Vagina (tissue), 2 donors: ENCODE measurements at places on chromosomes 16 and 17. TPM values are rescaled to one million over a fixed set of nuclear protein-coding genes. Genes with fewer than 3 reads are reported as not detected.

GRCh38 chr17:49382556-49382955 is 20.5 kb upstream of the ZNF652 start:
- no peak for DNase-seq

DNA sequence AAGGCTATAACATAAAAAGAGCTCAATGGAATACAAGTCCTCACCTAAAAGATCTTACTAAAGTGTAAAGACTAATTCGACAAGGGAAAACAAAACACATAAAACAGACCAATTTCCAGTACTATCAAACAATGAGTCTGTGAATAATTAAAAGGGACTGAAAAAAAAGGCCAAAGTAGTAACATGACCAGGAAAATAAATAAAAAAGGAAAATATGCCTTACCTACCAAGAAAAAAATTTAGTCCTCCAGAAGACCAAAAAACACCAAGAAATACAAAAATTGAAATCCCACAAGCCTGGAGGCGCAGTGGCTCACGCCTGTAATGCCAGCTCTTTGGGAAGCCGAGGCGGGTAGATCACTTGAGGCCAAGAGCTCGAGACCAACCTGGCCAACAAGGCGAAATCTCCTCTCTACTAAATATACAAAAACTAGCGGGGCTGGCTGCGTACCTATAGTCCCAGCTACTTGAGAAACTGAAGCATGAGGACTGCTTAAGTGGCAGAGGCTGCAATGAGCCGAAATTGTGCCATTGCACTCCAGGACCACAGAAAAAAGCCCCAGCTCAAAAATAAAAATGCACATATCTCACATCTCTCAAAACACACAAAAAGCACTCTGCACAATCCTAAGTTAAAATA is 60.8 kb downstream of the TEX14 start:
- peak; percentile 89 for DNase-seq

GRCh38 chr17:81719410-81720266 is 7.6 kb downstream of the SLC25A10 start:
- no peak for DNase-seq

DNA sequence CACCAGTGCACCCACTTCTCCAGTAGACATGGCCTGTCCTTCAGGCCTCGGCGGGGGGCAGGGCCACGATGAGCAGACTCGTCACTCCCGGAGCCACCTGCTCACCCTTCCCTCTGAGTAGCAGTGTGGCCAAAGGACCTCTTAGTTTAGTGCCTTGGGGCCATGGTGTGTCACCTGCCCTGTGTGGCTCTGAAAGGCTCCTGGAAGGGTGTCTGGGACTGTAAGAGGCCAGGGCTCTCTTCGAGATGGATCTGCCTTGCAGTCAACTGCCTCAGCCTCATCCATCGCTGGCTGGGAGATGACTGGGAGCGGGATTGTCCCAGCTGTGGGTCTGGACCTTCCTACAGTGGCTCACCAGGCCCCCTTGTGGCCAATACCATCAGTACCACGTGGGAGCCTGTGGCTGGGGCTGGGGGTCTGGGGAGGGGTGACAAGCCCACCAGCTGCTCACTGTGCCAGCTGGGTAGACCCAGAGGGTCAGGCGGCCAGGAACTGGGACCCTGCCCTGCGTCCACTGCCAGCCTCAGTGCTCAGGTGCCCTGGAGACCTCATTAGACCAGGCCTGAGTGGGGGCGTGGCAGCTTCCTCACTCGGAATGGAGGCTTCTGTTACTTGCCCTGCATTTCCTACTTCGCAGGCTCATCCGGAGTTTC is 133.4 kb downstream of the OR1D5 start:
- DNase-seq = no peak

- no peak for DNase-seq
Observed at GRCh38 chr16:46898006-46898405, 13.8 kb downstream of the GPT2 start.

DNA sequence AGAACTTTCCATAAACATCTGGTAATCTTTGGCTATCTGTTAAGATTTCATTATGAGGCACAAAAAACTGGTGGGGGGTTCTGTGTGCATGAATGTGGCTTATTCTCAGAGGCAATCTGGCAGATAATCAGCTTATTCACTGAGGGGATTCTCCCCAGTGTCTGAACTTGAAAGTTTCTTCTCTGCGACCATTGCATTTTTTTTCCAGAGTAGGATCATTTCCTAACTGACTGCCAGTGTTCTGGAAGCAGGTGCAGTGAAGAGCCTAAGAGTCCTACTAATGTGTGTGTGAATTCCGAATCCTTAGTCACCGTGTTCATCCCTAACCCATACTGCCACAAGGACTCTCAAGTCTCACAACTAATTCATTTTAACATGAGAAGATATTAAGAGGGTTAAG is 64.9 kb upstream of the LRRC37A3 start:
- DNase-seq = peak; percentile 25

GRCh38 chr17:60747069-60747808 is 69.6 kb downstream of the BCAS3 start:
- no peak for DNase-seq

DNA sequence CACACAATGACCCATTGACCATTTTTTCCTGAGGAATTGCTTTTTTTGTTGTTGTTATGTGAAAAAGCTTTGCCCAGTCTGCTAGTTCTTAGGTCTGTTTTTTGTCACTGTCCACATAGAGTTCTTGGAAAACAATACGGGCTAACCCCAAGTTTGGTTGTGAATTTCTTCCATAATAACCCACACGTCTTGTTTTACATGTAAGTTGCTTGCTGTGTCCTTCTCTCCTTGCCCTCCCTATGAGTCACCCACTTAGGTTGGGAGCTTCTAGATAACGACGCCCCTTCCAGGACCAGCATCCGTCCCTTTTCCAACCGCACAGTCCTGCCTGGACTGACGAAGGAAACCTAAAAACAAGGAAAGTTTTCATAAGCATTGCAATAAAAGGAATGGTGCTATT is 175.3 kb upstream of the HS3ST3A1 start:
- DNase-seq = no peak

- no peak for DNase-seq
Observed at GRCh38 chr17:58865301-58865700, 109.6 kb downstream of the PPM1E start.

GRCh38 chr17:79789943-79790804 is 6.7 kb downstream of the CBX8 start:
- DNase-seq = no peak

GRCh38 chr16:85307552-85308364 is 195.5 kb upstream of the CIBAR2 start:
- DNase-seq = no peak

DNA sequence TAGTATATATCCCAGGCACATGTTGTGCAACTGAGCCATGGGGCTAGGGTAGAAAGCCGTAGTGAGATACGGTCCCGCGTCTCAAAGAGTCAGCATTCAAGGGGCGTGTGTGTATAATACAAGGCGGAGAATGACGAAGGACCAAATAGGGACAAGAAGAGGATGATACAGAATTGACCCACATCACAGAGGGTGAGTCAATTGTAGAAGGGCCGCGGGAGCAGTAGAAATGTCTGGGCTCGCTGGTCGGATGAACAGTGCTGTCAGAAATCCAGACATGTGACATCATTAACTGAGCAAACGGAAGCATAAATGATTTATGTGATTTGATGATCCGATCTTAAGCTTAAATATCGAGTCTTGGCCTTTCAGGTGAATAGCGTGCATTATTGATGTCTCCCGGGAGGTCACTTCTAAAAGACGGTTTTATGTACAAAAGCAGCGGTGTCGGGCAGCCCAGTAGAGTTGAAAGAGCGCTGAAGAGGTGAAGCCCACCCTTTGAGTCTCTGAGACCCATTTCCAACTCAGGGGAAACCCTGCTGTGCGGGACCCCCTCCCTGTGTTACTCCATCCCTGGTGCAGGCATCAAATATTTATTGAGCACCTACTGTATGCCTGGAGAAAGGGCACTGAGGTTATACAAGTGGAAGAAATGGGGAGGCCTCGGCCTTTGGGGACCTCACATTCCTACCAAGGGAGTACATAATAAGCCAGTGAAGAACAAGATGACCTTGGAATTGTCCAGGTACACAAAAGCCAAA is 45.1 kb downstream of the ATP2C2 start:
- no peak for DNase-seq

DNA sequence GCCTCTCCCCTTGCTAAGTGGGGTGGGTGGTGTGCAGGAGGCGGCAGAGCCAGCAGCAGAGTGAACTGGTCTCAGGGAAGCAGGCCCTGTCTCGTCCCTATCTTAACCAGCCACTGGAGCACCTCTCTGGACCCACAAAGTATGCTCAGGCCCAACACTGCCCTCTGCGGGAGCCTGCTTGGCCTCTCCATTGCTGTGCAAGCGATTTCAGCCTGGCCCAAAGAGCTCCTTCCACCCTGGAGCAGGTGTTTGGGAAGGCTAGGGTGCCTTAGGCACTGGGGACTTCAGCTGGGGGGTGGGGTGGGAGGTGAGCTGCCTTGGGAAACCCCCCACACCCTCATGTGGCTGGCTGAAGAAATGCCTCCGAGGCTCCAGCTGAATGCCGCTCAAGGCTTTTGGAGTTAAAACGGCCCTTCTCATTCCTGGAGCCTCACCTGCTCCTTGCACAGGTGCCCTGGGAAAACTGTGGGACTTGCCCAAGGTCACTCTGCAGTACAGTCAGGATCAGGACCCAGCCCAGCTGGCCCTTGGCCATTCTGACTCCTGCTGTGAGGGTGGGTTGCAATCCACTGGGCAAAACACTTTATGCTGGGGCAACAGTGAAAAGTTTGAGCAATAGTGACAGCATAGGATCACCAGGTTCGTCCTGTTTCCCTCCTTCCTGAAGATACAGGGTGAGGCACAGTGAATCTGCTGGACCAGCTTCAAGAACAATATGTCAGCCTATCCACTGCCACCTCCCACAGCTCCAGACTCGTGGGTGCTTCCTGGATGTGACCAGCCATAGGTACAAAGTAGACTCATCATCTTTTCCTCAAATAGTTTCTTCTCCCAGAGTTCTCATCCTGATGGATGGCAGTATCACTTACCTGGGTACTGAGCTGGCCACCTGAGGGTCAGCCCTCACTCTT is 5.9 kb upstream of the UBE2O start:
- DNase-seq = no peak

GRCh38 chr17:80950466-80951120 is 41.0 kb upstream of the CHMP6 start:
- no peak for DNase-seq

- DNase-seq = no peak
Observed at GRCh38 chr17:66829386-66829864, 5.5 kb upstream of the CACNG5 start.

DNA sequence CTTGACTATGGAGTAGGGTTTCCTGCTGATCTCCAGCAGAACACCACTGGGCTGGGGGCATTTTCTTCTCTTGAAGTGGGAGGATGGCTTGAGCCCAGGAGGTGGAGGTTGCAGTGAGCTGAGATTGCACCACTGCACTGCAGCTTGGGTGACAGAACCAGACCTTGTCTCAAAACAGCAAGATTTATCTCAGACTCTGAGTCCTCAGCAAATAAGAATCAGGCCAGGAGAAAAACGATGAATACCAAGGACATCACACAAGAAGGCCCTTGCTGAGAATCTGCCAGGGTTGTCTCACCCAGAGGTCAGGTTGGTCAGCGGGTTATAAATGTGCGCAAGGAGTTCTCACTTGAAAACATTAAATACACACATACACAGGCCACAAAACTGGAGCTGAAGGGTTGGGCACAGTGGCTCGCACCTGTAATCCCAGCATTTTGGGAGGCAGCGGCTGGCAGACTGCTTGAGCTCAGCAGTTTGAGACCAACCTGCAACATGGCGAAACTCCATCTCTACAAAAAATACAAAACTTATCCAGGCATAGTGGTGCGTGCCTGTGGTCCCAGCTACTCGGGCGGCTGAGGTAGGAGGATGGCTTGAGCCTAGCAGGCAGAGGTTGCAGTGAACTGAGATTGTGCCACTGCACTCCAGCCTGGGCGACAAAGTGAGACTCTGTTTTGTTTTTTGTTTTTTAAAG is 7.7 kb downstream of the MXRA7 start:
- no peak for DNase-seq

- no peak for DNase-seq
Observed at GRCh38 chr16:83972256-83973008, 4.4 kb downstream of the NECAB2 start.

- DNase-seq = no peak
Observed at GRCh38 chr17:77700165-77700881, 258.2 kb upstream of the TNRC6C start.

DNA sequence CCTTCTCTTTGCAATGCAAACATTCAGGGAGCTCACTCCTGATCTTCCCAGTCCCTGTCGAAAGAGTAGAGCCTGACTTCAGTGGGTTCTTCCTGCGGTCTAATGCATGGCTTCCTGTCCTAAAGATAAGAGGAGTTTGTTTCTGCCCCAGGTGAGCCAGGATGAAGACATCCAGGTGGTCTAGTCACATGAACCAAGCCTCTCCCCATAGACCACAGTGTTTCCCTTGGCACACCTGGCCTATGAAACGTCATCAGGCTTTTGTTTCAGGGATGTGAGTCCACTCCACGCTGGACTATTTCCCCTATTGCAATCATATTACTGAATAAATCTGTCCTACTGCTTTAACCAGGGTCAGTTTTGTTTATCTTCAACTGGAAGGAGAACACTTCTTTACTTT is 21.1 kb downstream of the CES1 start:
- DNase-seq = peak; percentile 90

DNA sequence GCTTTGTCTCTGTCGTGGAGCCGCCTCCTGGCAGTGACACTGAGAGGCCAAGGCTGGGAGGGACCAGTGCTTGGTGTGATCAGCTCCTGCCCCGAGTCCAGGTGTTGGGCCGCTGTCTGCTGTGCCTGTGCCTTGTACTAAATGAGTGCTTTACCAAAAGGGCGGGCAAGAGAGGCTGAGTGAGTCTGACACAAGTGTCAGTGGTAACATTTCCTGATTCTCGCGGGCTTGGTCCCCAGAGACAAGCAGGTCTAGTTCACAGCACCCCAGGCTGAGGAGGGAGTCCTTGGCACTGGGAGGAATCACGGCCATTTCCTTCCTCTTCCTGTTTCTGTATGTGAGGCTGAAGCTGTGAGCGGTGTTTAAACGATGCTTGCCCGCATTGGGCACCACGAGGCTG is 30.2 kb downstream of the PLD6 start:
- no peak for DNase-seq

GRCh38 chr17:46727572-46728348 is 90.7 kb downstream of the WNT3 start:
- DNase-seq = no peak

- DNase-seq = no peak
Observed at GRCh38 chr16:24718967-24719521, 10.4 kb upstream of the TNRC6A start.

GRCh38 chr16:27722207-27722606 is 172.3 kb downstream of the KATNIP start:
- DNase-seq = no peak

GRCh38 chr16:68887107-68887506 is 43.8 kb downstream of the TANGO6 start:
- no peak for DNase-seq

- DNase-seq = no peak
Observed at GRCh38 chr16:17452922-17453321, 17.8 kb downstream of the XYLT1 start.

The NPIPA7 gene
- 4.4 TPM for total RNA-seq

The ZG16 gene
- not detected for total RNA-seq

The SHCBP1 gene
- 0.74 TPM for total RNA-seq

The RTN4RL1 gene
- 3.7 TPM for total RNA-seq

The ACSF2 gene
- 56.0 TPM for total RNA-seq

The RCVRN gene
- total RNA-seq = 0.49 TPM

The TACO1 gene
- 20.9 TPM for total RNA-seq

The C16orf54 gene
- 3.2 TPM for total RNA-seq
